Activated CD4-positive, alpha-beta T cell treated with anti-CD3 and anti-CD28 coated beads, Interleukin-2, amount 50 U/mL, for 1 hour (primary cell): ENCODE measurements at places on chromosomes 2 and 18.

DNA sequence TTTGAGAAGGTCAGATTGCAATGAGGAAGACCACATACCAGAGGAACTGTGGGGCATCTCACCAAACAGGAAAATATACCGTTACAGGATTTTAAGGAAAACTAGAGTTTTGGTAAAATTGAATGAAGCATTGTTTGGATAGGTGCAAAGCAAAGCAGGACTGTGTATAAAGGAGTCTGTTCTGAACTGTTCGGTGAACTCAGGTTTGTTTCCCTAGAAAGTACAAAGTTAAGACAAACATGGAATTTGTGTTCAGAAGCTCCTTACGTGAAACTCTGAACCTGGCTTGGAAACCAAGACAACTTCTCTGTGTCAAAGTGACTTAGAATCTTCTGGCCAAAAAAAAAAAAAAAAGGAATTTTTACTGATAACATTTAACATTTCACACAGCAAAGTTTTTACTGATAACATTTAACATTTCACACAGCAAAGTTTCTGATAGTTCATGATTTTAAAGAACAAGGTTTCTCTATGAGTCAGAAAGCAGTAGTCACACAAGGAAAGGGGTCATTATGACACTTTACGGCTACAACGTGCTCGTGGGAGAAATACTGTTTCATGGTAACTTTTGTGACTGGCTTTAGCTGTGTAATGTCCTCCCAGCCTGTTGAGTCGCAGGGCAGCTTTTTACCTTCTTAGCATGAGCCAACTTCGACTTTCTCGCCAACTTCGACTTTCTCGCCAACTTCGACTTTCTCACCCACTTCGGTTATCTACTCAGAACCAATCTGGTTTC is 21.2 kb upstream of the TET3 start:
- DNase-seq, result no peak

DNA sequence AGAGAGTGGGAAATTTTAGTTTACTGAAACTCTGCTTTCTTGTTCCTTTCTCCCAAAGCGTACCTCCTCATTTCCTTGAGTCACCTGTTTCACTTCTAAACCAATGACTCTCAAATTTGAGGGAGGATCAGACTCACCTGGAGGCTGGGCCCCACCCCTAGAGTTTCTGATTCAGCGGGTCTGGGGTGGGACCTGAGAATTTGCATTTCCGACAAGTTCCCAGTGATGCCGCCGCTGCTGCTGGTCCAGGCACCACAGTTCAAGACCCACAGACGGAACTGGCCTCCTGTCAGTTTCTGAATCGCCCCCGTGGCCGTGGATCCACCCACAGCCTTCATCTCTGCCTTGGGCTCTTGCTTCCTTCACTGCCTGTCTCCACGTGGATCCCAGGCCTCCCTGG is 44.9 kb upstream of the PELI1 start:
- no peak for DNase-seq

GRCh38 chr18:56649996-56650395 is 1.2 kb upstream of the WDR7 start:
- no peak for DNase-seq

- DNase-seq, result no peak
Measured at GRCh38 chr2:207967121-207967520, 58.2 kb downstream of the PLEKHM3 start.

- DNase-seq, result no peak
Measured at GRCh38 chr2:163646687-163647086, 89.1 kb downstream of the FIGN start.
